ENCODE measurements at places on chromosomes 4 and X.

GRCh38 chr4:89111833-89112563 lies 665 bp downstream of the TIGD2 start:
- no peak for DNase-seq

DNA sequence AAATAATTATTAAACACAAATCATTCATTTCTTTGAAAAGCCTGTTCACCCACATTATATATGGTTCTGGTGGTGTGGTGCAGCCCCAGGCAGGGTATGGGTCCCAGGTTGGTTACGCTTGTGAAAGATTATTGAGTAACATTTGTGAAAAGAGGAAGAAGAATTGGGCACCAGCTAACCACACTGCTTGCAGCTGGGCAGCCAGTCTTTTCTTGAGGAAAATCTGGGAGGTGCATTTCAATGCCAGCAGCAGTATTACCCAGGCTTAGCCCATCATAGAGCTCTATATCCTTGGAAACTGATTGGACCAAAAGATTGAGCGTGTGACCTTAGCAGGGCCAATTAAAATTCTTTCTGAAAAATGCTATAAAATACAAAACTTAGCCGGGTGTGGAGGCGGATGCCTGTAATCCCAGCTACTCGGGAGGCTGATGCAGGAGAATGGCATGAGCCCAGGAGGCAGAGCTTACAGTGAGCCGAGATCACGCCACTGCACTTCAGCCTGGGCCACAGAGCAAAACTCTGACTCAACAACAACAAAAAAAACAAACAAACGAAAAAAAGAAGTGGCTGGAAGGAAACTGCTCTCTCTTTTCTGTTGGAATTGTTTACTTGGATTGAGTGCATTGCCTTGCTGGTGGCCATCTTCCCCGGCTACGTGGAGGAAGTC lies 9.7 kb upstream of the PLAC8 start:
- no peak for DNase-seq

GRCh38 chrX:14832586-14832985 lies 40.3 kb downstream of the FANCB start:
- DNase-seq = no peak

DNA sequence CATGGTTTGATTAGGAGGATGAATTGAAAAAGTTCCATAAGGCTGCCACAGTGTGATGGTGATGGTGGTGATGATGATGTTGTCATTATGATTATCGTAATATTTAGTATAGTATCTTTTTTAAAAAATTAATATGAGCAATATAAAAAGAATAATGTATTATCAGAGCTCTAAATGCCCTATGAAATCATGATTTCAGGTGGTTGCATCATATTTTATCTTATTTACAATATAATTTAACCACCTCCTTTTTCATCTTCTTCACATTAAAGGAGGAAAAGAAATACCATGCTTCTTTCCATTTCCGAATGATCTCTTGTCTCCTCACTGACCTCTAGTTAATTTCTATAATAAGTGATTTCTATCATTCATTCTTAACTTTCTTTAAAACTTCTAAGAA lies 225.9 kb downstream of the RAPGEF2 start:
- no peak for DNase-seq

- DNase-seq = no peak
These were observed 329.1 kb downstream of the FBXW7 start for GRCh38 chr4:152206646-152207377.

- DNase-seq = no peak
These were observed 102.3 kb downstream of the ANKRD50 start for GRCh38 chr4:124610211-124610610.

DNA sequence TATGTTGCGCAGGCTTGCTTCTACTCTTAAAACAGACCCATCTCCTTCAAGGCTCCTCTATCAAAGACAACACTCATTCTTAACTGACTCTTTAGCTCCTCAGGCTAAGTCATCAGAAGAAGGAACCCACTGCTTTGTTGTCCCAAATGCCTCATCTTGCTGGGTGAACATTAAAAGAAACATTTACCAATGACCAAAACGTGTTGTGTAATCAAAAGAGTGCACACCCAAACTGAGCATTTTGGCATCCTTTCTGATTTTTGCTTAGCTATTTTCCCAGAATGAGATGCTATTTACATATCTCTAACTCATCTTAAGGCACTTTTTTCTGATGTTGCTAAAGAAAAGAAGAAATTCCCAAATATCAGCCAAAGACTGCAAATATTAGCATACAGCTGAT lies 131.7 kb upstream of the VCX3A start:
- no peak for DNase-seq

- no peak for DNase-seq
These were observed 511 bp downstream of the GABRB1 start for GRCh38 chr4:47031751-47032404.

GRCh38 chr4:19386786-19387185 lies 864.9 kb upstream of the SLIT2 start:
- DNase-seq = no peak

GRCh38 chrX:10554612-10555270 lies 65.6 kb downstream of the MID1 start:
- no peak for DNase-seq

DNA sequence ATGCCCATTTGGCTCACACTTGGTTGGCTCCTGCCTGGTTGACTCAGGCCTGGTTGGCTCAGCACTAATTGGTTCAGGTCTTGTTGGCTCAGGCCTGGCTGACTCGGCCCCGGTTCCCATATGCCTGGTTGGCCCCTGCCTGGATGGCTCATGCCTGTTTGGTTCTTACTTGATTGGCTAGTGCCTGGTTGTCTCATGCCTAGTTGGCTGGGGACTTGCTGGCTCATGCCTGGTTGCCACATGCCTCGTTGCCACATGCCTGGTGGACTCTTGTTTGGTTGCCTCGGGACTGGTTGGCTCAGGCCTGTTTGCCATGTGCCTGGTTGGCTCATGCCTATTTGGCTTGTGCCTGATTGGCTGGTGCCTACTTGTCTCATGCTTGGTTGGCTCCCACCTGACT lies 103.7 kb downstream of the APOOL start:
- no peak for DNase-seq

DNA sequence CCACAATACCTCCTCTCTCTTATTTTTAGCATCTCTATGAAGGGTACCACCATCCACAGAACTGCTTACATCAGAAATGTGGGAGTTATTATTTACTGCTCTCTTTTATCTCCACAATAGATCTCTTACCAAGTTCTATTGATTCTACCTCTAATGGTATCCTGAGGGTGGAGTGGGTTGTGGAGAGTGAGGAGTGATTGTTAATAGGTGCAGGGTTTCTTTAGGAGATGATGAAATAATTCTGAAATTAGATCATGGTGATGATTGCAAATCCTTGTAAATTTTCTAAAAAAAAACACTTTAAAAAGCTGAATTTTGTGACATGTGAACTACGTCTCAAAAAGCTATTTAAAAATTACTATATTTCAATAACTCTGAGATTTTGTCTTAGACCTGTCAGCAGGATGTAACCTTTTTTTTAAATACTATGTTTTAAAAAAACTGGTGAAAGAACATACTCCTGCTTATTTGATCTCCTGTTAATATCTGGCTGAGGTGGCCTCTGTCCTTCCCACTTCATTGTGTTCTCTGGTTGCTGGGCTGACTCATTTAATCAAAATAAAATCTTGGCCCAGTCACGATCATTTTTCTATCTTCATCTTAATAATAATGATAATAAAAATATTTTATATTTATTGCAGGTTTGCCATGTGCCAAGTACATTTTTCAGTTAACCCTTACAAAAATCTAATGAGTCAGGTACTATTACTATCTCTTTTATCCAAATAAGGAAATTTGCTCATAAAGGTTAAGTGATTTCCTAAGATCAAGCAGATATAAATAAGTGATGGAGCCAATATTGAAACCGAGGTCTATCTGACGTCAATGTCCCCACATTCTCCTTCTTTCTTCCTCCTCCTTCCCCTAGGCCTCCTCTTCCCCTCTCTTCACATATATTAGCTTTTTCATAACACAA lies 73.5 kb downstream of the GLUD2 start:
- no peak for DNase-seq

- no peak for DNase-seq
These were observed 30.4 kb upstream of the WDR44 start for GRCh38 chrX:118315529-118315928.

DNA sequence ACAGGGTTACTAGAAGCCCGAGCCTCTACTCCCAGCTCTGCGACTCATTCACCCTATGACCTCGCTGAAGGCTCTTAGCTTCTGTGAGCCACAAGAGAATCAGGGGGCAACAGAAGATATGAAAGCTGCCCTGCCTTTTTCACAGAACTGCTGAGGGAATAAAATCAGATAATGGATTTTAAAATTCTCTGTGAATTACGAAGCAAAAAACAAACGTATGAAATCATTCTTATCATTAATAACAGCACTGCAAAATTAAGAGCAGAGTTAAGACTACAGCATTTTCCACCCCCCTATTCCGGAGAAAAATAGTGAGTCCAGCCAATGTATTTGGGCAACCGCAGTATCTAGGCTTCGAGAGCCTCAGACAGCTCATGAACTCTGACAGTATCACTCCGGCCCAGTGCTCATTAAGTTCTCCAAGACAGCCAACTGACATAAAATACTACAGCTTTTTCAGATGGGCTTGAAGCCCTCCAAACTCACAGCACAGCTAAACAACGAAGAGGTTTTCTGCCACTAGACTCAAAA lies 33.4 kb downstream of the AFAP1 start:
- DNase-seq = no peak

DNA sequence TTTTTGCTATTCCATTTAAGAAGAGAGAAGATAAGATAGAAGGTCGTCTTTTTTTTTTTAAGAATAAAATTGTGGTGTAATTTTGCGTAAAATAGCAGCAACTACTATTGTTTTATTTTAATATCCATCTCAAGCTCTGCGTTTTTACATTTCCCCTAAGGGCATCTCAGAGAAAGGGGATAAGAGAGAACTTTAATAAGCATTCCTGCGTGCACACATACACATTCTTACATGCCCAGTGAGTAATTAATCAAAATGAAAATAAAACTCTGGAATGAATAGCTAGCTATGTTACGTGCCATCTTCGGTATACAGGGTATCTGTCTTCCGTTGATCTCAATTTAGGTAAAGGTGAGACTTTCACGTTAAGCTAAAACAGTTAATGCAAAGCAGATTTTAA lies 200.3 kb upstream of the TENM3 start:
- DNase-seq = no peak

DNA sequence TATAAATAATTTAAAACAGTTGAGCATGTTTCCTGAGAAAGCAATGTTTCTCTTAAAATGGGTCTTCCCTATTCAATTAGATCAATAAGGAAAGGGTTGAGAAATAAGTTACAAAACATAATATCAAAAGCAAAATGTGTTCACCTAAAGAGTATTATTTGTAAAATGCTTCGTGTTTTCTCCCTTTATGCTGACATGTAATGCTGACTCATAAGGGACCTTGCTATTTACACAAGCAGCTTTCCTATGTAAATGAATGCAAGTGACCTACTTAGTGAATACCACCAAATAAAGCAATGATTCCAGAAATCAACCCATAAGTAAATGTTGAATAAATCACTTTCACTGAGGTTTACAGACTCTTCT lies 91.5 kb downstream of the ELOVL6 start:
- DNase-seq = no peak

DNA sequence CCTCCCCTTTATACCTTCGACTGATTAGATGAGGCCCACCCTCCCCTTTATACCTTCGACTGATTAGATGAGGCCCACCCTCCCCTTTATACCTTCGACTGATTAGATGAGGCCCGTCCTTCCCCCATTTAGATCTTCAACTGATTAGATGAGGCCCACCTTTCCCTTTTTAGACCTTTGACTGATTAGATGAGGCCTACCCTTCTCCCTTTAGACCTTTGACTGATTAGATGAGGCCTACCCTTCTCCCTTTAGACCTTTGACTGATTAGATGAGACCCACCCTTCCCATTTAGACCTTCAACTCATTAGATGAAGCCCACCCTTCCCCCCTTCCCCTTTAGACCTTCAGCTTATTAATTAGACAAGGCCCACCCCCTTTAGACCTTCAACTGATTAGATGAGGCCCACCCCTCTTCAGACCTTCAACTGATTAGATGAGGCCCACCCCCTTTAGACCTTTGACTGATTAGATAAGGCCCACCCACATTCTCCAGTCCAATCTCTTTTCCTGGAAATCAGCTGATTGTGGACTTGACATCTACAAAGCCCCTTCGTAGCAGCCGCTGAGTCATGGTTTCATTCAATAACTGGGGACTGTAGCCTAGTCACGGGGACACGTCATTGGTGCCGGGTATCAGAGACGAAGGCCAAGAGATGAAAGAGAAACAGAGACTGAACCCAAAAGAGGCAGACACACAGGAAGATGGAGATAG lies 28.8 kb upstream of the IL3RA start:
- no peak for DNase-seq

- DNase-seq = no peak
These were observed 21.9 kb downstream of the MSN start for GRCh38 chrX:65689377-65689776.

DNA sequence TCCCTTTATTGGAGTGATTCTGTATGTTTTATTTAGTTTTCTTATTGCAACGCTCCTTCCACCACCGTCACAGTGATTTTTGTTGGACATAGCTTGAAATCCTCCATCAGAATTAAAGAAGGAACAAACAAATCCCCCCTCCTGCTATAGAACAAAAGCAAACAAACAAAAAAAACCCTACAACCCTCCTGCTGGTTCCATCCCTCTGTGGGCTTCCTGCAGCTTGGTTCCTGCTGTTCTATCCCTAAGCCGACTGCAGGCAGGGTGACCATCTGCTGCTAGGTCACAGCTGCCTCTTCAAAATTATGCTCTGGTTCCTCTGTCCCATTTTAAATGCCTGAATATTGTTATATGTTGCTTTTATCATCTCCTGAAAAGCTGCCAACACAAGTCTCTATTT lies 116.8 kb upstream of the AGA start:
- DNase-seq = no peak

GRCh38 chrX:12349201-12349600 lies 210.9 kb downstream of the FRMPD4 start:
- DNase-seq = no peak

GRCh38 chrX:24248042-24248441 lies 65.8 kb downstream of the SUPT20HL2 start:
- no peak for DNase-seq

DNA sequence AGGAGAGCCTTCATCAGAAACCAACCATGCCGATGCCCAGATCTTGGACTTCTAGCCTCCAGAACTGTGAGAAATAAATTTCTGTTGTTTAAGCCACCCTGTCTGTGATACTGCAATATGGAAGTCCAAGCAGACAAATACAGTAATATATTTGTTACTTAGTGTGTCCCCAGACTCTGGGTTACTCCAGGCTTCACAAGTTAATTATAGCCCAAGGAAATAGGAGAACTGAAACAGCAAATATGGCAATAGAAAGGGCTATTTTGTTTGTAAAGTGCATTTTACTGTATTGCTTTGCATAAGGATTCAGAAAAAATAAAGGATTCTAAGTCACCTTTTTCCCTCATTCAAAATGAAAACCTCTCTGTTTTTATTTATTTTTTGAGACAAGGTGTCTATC lies 15.7 kb downstream of the TIGD4 start:
- no peak for DNase-seq

Measured in GM12878 (cell line).